ENCODE measurements at places on chromosomes 2 and 18.

- DNase-seq: no peak
Observed at GRCh38 chr2:133362061-133362476, 206.2 kb downstream of the NCKAP5 start.

DNA sequence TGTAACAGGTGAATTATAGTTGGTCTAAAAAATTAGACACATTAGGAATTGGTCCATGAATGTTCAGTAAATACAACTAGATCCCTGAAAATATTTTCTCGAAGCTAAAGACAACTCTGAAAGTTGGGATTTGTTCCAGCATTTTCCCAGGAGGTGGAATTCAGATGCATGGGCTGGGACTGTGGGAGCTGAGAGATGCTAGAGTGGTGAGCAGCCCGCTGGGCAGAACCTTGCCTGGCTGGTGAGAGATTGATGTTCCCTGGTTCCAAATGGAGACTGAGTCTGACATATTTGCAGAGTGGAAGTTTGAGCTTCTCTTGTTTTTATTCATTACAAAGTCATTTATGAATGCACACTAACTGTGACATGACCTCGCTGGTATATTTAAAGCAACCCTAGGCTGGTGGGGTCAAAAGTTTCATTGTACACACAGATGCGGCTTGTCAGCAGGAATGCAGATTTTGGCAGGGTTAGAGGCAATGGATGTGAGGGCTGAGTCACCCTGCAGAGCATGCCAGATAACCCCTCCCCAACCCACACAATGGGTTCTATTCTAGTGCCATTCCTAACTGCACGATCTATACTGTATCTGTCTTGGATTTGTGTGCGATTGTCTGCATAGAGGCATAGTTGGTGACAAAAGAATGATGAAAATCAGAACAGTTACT is 23.5 kb upstream of the TMEM178A start:
- DNase-seq: no peak

DNA sequence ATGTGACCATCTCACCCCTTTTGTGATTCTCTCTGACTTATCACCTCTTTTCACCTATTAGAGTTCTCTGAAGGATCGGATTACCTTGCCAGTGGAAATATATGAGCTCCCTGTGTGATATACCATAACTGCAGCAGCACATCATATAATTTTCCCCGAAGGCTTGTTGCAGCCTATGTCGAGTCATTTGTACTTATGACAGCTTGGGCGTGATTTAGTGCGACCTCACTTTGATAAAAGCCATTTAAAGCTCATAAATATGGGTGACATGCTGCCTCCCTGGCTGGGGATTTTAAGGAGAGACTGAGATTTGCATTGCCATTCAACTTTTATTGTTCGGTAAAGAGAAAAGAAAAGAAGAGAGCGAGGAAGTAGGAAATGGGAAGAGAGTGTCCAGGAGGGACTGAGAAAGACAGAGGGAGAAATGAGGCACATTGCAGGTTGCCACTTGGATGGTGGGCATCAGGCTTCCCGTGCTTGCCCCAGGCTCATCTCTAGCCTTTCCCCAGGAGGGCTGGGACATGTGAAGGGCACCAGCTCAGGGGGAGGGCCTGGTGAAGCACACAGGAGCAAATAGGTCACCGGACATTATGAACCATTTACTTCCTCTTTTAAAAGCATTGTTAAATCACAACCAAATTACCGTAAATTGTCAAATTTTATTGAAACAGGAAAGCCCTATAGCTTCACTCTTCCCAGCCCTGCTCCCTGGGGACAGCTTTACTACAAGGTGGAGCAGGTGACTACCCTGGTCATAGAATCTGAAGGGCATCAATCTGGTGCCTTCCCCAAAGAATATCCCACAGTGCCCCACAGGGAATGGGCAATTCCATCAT is 161.3 kb downstream of the SETBP1 start:
- no peak for DNase-seq

GRCh38 chr2:24731923-24732322 is 61.3 kb downstream of the PTRHD1 start:
- no peak for DNase-seq

DNA sequence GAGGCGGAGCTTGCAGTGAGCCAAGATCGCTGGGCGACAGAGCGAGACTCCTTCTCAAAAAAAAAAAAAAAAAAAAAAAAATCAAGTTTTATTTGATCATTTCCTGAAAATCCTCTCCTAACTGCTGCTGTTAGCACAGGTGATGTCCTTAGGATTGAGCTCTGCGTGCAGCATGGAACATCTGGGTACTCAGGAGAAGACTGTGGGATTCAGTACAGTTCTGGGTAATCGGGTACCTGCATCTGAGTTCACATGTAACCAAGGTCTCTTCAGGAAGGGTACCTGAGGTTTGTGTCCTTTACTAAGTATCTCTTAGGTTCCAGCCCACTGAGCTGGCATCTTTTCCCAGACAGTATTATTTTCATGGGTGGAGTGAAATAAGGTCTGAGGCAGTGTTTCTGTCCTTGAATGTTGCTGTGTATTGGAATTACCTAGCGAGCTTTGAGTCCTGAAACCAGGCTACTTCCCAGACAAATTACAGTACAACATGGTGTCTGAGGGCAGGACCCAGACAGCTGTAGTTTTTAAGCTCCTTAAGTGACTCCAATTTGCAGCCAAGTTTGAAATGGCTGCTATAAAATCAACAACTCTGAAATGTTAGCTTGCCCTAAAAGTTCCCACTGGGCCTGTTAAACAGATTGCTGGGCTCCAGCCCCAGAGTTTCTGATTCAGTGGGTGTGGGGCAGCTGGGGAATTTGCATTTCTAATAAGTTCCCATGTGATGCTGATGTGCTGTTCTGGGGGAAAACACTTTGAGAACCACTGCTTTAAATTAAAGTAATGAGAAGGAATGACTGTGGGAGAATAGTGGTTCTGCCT is 120.5 kb downstream of the PMAIP1 start:
- DNase-seq: no peak

DNA sequence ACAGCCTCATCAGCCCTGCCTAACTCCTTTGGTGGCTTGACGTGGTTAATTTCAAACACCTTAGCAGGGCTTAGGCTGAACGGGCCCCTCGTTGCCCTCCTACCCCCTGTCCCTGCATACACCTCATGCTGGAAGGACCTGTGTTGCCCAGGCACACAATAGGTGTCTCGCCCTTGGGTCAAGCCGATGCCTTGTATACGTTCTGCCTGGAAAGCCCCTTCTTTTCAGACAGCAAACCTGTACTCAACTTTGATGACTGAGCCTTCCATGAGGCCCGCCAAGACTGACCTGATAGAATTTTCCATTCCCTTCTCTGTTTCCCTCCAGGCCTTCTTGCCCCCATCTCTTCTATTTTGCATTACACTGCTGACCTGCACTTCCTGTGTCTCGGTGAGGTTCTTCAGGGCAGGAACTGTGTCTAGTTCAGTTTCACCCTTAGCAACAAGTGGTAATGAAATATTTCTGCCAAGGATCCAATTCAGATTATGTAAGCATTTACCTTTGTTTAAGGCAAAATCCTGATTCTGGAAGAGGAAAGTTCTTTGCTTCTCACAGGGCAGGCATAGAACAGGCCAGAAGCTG is 7.9 kb downstream of the GREB1 start:
- no peak for DNase-seq

GRCh38 chr2:28216331-28216730 is 176.3 kb upstream of the FOSL2 start:
- DNase-seq: no peak

- DNase-seq: no peak
Observed at GRCh38 chr2:100406120-100406508, 11.4 kb downstream of the CHST10 start.

DNA sequence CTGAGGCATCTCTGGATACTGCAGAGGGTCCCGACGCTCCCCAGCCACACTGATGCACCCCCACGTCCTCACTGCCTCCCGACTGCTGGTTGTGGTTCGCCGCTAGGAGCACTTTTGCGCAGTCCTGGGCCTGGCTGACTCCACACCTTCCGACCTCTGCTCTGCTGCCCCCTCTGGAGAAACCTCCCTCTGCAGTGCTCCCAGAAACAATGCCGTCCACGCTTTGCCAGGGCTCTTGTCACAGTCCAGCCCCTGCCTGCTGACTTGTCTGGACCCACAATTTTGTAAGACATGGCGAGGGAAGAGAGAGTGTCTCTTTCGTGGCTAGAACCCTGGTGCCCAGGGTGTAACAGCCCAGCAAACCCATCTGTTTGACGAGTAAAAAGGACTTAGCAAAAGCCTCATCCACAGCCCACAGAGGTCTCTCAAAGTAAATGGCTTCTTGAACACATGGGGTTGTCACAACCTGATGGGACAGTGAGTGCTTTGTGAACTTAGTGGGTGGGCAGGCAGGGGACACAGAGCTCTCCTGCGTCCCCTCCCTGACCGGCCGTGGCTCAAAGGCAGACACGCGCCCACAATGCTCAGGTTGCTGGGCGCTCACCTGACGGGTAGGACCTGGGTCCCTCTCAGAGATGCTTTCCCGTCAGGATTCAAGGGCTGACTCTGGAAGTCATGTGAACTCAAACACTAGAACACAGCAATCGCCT is 4.0 kb downstream of the COPS9 start:
- no peak for DNase-seq

GRCh38 chr2:119179991-119180390 is 21.4 kb upstream of the C1QL2 start:
- DNase-seq: no peak

DNA sequence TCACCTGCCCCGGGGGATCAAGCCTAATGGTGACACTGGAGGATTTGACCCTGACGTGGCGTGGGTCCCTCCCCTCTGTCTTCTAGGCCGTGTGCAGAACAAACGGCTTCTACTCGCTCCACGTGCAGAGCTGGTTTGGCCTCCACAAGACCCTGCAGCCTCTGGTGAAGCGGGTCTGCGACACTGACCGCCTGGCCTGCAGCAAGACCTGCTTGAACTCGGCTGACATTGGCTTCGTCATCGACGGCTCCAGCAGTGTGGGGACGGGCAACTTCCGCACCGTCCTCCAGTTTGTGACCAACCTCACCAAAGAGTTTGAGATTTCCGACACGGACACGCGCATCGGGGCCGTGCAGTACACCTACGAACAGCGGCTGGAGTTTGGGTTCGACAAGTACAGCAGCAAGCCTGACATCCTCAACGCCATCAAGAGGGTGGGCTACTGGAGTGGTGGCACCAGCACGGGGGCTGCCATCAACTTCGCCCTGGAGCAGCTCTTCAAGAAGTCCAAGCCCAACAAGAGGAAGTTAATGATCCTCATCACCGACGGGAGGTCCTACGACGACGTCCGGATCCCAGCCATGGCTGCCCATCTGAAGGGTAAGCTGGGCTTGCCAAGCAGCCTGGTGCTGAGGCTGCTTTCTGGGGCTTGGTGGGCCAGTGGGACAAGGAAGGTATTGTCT is 112.0 kb downstream of the VIT start:
- DNase-seq: no peak

DNA sequence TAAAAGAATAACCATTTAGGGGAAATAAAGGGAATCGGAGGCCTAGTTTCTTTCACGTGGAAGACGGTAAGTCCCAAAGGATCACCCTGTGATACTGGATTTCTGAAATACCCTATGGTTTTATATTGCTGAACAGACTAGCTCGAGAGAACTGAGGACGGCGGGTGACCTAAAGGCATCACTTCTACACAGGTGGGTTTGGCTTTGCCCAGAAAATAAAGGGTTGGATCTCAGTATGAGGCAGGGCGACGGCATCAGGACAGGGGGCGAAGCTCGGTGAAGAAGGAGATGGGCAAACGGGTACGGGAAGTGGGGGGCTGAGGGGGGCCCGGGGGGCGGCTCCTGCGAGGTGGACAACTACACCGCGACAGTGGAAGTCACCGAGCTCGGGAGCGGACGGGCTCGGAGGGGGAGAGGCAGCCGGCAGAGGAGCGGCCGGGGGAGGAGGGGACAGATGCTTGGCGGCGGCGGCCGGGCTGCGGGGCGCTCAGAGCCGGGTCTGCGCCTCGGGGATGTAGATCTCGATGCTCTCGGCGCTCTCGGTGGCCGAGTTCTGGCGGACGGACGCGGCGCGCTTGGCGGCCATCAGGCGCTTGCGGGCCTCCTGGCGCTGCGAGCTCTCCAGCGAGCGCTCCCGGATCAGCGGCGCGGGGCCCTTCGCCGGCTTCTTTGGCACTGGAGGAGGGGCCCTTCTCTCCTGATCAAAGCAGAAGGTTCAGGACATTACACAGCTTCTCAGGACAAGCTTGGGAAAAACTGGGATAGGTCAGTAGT is 48.9 kb downstream of the TGIF1 start:
- no peak for DNase-seq

DNA sequence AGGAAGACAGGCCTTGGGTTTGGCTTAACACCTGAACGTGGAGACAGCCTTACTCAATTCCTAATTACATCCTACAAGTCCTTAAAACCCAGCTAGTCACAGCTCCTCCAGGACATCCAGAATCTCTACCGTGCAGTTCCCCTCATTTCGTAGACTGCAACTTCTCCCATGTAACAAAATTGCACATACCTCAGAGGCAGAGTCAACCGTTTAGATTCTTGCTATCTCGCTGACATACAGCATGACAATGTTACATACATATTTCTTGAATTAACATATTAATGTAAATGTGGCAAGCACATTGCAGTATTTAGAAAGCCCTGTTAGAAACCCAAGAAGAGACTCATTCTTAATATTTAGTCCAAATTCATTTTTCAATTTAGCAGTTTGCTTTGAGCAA is 358.7 kb downstream of the SETBP1 start:
- DNase-seq: no peak

GRCh38 chr2:241836292-241836691 is 22.4 kb downstream of the PDCD1 start:
- DNase-seq: no peak

DNA sequence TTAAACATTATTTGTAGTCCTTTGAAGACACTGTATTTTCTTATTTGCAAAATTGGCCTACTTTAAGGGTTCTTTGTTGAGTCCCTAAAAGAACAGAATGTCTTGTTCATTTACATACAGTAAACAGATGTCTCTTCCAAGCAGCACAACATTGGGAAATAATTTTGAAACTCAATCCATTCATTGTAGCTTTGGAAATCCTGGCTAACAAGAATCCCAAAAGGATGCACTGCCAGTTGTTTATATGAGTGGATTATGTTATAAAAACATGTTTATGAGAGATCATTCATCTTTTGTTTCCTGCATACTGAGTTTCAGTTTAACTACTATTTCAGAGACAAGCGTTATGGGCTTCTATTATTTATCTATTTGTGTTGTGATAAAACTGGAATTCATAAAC is 499.3 kb downstream of the PID1 start:
- no peak for DNase-seq

- no peak for DNase-seq
Observed at GRCh38 chr2:205438241-205438640, 244.1 kb upstream of the NRP2 start.

DNA sequence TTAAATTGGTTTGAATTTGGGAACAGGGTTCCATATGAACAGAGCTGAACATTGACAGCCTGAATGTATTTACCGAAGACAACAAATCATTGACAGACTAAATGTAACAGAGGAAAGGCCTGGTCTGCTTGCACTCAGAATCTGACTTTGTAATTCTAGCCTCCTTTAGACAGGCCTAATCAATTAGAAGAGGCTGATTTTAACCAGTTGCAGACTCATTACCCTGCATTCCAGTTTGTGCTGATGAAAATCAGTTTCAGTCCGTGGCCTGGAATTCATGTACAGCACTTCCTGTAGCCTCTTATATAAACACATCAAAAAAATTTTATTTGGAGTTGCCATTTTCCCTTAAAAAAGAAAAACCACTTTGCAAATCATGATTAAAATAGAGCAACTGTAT is 93.1 kb upstream of the ZFP36L2 start:
- DNase-seq: no peak
